Stimulated activated CD4-positive, alpha-beta T cell treated with anti-CD3 and anti-CD28 coated beads, Interleukin-4, amount 100 ng/mL, for 4 hours (primary cell): ENCODE measurements at places on chromosomes 5 and 9.

DNA sequence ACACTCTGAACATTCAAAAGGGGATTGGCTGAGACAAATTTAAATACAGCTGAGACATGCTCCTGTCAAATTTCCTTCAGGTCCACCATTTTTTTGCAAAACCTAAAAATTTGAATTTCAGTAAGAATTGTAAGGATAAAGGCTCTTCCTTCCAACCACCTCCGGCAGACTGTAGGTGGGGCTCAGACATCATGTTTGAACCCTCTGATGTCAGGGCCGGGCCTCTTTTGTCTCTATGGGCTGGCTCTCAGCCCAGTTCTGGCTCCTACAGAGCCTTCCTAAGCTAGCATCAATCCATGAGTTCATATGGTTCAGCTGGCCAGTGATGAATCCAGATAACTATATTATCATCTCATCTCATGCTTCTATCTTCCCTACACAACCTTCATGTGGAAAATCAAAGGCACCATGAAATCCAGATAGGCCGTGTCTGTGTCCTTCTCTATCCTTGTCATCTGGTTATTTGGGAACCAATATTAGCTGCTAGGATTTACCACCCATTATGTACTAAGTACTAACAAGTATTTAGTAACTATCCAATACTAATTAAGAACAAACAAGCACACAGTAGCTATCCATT is 44.2 kb downstream of the NIPSNAP3B start:
- DNase-seq, result no peak

- DNase-seq, result no peak
These were observed 294.3 kb upstream of the IRX1 start for GRCh38 chr5:3301306-3301705.

DNA sequence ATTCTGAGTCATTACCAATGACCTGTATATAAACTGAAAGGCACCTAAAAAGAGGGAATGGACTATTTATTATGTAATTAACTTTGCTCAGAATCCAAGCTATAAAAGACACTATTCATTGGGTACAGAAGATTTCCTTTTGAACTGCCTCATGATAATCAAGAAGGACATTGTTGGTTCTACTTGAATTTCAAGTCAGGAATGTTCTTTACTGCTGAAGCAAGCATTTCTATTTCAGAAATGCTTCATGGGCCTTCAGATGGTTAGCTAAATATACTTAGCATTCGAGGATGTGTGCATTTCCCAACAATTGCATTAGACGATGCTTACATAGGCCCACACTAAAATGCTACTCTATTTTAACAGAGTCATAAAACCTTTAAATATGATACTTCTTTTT is 658.2 kb upstream of the DMAC1 start:
- DNase-seq, result no peak

DNA sequence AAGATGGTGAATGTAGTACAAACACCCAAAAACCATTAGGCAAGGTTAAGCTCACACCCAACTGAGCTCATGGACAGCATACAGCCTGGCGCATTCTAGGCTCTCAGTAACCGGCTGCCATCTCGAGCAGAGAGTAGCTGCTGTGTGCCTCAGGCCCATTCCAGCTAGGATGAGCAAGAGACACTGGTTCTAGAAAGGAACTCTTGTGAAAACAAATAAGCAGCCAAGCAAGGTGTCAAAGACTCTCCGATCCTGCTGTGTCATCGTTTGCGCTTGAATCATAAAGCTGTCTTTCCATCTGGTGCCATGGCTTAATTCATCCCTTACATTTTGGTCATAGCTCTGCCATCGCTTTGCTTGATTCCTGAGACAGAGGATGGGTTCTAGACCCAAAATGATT is 135.4 kb upstream of the MSX2 start:
- DNase-seq, result no peak

DNA sequence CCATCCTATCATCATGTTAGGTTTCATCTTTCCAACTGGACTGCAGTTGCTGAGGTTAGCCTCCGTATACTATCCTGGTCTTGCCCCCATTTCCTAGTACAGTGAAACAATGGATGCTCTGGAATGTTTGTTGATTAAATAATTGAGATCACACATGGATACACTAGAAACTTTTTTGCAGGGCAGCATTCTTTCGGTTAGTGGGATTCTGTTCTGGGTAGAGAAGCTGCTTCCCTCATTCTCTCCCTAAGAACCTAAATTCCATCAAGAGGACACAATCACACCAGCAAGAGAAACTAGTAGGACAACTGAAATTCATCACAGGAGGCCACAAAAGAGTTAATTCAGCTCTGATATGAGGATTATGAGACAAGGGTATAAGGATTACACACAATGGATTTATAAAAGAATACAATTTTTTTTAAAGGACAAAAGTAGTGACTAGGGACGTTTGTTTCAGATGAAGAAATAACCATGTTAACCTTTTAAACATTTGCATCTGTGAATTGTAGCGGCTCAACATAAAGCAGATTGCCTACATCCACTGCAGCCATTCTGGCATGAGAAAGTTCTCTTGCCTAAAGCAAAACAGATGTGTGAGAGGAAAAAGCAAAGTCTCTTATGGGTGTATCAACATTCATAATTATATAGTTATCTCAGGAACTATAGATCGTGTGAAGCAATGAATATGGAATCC is 162.7 kb upstream of the LHFPL2 start:
- DNase-seq, result no peak

GRCh38 chr5:143386725-143387124 is 16.8 kb downstream of the NR3C1 start:
- DNase-seq, result no peak

DNA sequence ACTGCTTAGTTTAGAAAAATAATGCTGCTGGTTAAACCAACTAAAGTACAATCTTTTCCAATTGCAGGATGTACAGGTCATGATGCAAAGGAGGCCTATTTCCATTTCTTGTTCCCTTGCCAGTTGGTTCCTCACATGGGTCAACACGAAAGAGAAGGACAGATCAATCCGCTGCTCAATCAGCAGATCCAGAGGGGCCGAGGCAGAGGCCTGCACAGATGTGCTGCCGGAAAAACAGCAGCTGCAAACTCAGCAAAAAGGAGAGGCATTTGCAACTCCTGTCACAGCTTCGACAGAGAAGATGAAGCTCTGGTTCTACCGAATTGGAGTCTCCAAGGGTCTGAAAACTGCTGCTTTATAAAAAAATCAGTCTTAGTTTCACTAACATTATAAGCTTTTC is 69.8 kb downstream of the NIPSNAP3B start:
- no peak for DNase-seq

DNA sequence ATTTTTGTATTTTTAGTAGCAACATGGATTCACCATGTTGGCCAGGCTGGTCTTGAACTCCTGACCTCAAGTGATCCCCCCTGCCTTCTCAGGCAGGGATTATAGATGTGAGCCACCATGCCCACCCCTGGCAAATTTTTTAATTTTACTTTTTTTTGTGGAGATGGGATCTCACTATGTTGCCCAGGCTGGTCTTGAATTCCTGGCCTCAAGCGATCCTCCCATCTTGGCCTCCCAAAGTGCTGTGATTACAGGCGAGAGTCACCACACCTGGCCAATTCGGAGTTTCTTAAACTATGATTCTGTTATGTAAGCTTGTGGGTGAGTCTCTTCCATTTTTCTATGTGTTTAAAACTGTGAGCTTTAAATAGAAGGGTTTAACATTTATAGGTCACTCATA is 27.6 kb downstream of the PCBD2 start:
- DNase-seq, result no peak

DNA sequence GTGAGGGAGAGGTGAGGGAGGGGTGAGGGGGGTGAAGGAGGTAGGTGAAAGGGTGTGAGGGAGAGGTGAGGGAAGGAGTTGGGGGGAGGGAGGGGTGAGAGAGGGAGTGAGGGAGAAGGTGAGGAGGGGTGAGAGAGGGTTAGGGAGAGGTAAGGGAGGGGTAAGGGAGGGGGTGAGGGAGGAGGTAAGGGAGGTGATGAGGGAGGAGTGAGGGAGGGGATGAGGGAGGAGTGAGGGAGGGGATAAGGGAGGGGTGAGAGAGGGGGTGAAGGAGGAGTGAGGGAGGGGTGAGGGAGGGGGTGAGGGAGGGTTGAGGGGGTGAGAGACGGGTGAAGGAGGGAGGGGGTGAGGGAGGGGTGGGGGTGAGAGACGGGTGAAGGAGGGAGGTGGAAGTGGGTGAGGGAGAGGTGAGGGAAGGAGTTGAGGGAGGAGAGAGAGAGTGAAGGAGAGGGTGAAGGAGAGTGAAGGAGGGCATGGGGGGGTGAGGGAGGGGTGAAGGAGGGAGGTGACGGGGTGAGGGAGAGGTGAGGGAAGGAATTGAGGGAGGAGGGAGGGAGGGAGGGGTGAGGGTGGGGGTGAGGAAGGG is 18.5 kb downstream of the NINJ1 start:
- no peak for DNase-seq

- DNase-seq, result no peak
These were observed 46.2 kb upstream of the IFNE start for GRCh38 chr9:21528123-21528808.

- no peak for DNase-seq
These were observed 93.3 kb downstream of the GTF3C4 start for GRCh38 chr9:132763574-132763973.

GRCh38 chr9:92941861-92942260 is 5.5 kb upstream of the FGD3 start:
- no peak for DNase-seq

DNA sequence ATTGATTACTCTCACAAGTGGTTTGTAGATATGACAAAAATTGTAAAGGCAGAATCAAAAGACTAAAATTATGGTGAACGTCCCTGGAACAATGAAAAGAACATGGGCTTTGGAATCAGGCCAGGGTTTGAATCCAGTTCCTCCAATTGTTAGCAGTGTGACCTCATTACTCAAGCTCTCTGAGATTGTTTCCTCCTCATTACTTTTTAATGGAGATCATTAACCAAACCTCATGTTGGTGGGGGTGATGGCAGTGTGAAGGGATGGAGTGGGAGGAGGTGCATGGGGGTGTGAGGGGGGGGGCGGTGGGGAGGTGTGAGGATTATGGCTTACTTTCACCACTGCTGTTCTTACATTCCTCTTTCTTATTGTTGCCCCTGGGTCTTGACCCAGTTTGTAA is 44.1 kb upstream of the FOXE1 start:
- DNase-seq, result no peak

- DNase-seq, result no peak
These were observed 37.9 kb upstream of the RAB3C start for GRCh38 chr5:58544926-58545325.

DNA sequence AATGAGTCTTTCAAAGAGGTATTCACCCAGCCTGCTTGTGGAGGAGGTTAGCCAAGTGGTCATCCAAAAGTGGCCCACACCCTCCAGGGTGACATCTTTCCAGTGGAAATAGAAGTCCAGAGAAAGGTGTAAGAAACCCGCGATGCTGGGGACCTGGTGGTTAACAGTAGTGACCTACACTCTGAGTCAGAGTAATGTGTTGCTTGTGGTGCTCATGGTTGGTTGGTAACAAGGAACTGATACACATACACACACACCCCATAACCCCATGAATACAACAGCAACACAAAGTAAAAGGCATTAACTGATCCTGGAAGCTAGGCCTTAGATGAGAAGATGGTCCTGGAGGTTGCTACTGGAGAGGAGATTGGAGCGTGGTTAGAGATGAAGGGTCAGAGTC is 26.9 kb downstream of the MRPS30 start:
- no peak for DNase-seq

DNA sequence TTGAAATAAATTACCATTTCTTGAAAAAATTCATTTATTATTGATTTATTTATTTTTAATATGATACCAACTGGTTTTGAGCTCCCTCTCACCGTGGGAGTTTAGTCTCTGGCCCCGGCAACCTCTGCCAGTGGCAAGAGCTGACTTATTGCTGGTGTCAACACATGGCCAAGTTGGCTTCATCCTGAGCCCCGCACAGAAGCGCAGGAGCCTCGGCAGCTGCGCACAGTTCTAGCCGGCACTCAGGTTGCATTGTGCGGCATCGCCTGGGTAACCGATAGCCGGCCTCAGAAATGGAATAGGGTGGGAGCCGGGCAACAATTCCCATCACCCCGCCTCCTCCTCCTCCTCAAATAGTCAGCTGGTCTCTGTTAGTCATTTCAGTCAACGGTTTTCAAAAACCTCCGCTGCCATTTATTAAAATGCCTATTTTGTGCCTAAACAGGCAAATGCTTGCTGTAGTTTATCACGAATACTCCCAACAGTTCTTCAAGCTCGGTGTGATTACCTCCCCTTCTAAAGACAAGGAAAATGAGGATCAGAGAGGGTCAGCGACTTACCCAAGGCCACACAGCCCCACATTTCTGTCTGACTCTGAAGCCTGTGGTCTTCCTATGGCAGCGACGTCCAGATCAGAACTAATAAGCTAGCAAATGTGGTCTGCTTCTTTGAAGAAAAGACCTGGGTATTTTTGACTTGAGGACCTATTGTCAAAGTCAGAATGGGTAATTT is 15.7 kb upstream of the MSX2 start:
- DNase-seq, result no peak

- DNase-seq, result no peak
These were observed 94.3 kb downstream of the INSYN2B start for GRCh38 chr5:169886033-169886432.

GRCh38 chr5:1760656-1761452 is 38.8 kb downstream of the MRPL36 start:
- no peak for DNase-seq

DNA sequence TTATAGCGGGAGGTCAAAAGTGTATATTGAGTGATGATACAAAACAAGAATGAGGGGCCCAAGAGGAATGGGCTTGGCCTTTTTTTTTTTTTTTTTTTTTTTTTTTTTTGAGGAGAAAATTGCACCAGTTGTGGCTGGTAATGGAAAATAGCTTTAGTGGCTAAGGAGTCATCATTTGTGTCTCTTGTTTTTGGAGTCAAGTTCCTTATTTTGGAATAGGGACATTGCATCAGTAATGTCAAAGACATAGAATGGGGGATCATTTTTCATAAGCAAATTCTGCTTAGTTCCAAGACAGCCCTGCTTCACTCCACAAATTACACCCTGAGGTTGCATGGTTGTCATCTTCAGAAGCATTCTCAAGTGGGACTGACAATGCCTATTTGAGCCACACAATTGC is 137.4 kb downstream of the STK32A start:
- no peak for DNase-seq

GRCh38 chr5:34881246-34881645 is 34.1 kb downstream of the RAD1 start:
- no peak for DNase-seq

DNA sequence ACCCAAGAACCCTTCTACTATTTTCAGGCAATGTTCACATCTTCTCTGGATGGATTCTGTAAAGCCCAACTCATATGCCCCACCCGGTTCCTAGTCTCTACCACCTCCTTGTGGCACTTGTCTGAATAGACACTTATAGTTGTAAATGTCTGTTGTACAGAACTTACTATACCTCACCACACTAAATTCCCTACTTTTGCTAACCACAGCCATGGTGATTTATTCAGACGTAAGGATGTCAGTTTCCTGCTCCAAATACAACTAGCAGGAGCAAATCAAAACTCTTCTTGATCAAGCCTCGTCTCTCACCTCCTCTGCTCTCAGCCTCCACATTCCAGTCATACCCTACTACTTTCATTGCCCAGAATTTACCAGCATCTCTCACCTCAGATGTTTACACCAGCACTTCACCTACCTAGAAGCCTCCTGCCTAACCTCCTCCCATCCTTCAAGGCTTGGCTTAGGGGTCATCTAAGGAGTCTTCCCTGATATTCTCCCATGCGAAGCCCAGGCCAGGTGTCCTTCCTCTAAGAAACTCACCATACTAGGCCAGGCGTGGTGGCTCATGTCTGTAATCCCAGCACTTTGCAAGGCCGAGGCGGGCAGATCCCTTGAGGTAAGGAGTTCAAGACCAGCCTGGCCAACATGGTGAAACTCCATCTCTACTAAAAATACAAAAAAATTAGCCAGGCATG is 75.5 kb downstream of the MAPKAP1 start:
- no peak for DNase-seq

GRCh38 chr5:6397536-6398269 is 19.4 kb upstream of the MED10 start:
- DNase-seq, result no peak
